Fibroblast of skin of right quadriceps (primary cell): ENCODE measurements at places on chromosomes 13 and 19.

DNA sequence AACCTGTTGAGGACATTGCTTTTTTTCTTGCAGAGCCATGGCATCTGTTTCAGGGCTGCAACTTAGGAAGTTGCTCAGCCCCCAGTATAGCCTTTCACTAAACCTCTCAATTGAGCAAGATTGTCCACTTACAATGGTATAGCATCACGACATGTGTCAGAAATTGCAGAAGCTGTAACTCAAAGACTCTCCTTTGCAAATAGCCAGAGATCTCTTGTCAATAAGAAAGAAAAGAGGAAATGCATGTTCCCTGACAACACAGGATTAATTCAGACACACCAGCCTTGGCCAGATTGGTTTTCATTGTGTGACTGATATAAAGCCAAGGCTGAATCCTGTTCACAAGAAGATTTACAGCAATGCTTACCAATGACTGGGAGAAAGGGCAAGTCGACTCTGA is 38.7 kb upstream of the CYSLTR2 start:
- DNase-seq, result no peak

DNA sequence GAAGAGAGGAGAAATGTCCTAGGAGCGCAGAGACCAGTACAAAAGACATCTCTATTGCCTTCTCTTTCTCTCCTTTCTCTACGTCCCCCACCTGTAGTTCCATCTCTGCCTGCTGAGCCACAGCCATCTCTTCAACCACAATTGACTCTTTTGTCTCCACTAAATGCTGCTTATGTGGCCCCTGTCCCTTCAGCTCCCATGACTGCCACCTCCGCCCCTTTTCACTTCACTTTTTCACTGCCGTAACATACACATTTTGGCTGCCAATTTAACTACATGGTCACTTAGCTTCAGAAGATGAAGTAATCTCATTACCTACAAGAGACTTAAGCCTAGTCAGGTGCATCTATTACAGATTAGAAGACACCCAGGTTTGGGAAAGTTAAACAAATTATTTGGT is 81.9 kb downstream of the MZT1 start:
- no peak for DNase-seq

DNA sequence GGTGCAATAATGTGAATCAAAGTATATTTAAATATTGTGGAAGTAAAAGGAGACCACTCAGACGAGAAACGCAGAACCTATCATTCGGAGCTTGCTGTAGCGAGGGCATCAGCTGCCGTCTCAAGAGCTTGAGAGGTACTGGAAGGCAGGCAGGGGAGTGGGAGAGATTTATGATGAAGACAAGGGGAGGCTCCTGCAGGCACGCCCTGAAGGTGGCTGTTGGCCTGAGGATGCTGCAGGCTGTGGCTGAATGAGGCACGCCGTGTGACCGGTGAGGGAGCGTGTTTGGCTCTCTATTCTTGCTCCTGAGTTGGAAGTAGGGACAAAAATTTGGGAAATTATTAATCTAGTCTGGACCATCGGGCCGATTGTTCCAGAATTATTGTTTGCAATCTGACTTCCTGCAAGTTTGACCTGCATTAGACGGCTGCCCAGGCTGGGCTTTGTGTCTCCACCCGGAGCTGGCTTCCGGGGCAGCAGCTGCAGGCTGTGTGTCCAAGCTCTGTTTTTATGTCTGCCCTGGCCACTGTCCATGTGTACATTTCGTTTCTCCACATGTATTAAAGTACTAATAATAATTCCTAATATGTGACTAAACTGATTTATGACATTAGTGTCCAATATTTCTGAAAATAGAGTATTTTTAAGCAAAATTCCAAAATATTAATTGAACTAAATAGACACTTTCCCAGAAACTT is 91.1 kb upstream of the ANKRD10 start:
- no peak for DNase-seq

DNA sequence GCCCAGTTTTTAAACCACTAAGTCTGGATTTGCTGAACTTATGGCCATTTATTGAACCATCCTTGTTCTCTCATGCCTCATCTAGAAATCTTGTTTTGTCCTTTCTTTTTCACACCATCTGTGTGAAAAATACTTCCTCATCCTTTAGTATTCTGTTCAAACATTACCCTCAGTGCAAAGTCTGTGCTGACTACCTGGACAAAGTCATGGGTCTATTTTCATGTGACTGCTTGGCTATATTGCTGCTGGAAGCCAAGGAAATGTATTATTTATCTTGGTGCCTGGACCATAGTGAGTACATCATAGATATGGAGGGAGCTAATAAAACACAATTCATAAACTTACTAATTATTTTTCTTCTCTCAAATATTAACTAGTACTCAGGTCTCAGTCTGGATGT is 312.5 kb downstream of the OXGR1 start:
- DNase-seq, result no peak

- DNase-seq, result no peak
These were observed 120.6 kb downstream of the IRS2 start for GRCh38 chr13:109665781-109666249.

- peak; percentile 64 for DNase-seq
These were observed 41.2 kb downstream of the BRD4 start for GRCh38 chr19:15291089-15291488.

- DNase-seq, result no peak
These were observed 568 bp downstream of the FUZ start for GRCh38 chr19:49812452-49812996.

GRCh38 chr13:99989276-99990125 is 7.9 kb downstream of the ZIC2 start:
- DNase-seq, result no peak
